Fibroblast of mammary gland (primary cell): ENCODE measurements at places on chromosomes 7 and 10.

GRCh38 chr10:24416248-24416647 is 207.3 kb downstream of the KIAA1217 start:
- DNase-seq: peak; percentile 12

GRCh38 chr10:89215511-89215910 is 8.4 kb upstream of the CH25H start:
- no peak for DNase-seq

DNA sequence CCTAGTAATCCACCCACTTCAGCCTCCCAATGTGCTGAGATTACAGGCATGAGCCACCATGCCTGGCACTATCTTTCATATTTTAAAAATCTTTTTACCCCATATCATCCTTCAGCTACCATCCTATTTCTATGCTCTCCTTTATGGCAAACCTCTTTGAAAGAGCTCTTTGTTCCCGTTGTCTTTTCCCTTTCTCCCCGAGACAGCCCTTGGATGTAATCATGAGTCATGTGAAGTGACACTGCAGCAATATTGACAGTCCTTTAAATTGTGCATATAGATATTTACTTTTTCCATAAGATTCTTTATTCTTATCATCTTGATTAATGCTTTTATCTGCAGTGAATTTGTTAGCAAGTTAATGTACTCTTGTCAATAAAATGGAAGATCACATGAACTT is 286.6 kb downstream of the ANKRD7 start:
- no peak for DNase-seq

DNA sequence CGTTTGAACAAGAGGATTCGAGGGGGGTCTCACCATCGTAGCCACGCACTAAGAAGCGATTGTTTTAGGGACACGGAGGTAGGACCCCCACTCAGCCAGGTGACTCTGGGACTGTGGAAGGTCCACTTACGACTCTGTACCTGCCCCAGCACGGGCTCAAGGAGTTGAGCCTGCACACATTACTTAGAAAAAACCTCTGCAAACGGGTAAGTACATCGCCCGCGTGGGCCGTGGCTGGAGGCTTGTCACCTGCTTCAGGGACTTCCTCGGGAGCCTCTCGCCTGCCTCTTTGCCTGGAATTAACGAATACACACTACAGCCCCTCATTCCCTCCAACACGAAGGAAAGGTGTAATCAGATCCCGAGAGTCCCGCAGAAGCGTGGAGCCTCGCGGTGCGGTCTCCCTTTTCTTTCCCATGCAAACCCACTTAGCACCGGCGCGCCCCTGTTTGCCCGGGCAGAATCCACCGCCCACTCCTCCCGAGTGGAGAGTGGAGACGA is 826 bp downstream of the PODXL start:
- no peak for DNase-seq

DNA sequence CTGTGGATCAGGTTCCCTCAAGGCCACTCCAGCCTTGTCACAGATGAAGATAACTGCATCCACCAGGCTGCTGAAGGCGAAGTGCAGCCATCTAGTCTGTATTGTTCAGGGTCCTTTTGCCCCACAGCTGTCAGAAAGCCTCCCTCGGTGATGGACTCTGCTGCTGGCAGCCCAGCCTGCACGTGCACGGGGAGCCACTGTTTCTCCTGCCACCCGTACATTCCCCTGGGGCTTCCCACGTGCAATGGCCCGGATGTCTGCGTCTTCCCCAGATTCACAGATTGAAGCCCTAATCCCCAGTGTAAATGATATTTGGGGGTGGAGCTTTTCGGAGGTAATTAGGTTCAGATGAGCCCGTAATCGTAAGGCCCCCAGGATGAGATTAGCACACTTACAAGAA is 46.6 kb upstream of the VIPR2 start:
- no peak for DNase-seq

- no peak for DNase-seq
These were observed 78.7 kb downstream of the GATA3 start for GRCh38 chr10:8133146-8133545.
